ENCODE measurements at places on chromosomes 3 and 15. TPM values are rescaled to one million over a fixed set of nuclear protein-coding genes. Genes with fewer than 3 reads are reported as not detected.

Gene P2RY14
- total RNA-seq: 1.2 TPM

Gene THUMPD3
- 49.9 TPM for total RNA-seq

Gene P2RY12
- not detected for total RNA-seq

Gene MKRN2OS
- not detected for total RNA-seq

Gene FHIT
- 3.7 TPM for total RNA-seq

Gene SMAD3
- total RNA-seq: 75.9 TPM

- no peak for DNase-seq
These were observed 8.5 kb downstream of the XPC start for GRCh38 chr3:14169871-14170270.

DNA sequence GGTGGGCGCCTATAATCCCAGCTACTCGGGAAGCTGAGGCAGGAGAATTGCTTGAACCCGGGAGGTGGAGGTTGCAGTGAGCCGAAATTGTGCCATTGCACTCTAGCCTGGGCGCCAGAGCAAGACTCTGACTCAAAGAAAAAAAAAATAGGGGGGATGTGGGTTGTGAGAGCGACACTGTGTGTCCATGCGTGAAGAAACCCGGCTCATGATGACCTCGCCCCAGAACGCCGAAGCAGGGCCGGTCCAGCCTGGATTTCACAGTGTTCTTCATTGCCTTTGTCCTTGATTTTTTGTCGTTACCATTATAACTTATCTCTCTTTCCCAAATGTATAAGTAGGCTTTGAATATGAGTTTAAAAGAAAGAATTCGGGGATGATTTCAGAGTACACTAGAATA, 128.7 kb downstream of the PGPEP1L start:
- no peak for DNase-seq

DNA sequence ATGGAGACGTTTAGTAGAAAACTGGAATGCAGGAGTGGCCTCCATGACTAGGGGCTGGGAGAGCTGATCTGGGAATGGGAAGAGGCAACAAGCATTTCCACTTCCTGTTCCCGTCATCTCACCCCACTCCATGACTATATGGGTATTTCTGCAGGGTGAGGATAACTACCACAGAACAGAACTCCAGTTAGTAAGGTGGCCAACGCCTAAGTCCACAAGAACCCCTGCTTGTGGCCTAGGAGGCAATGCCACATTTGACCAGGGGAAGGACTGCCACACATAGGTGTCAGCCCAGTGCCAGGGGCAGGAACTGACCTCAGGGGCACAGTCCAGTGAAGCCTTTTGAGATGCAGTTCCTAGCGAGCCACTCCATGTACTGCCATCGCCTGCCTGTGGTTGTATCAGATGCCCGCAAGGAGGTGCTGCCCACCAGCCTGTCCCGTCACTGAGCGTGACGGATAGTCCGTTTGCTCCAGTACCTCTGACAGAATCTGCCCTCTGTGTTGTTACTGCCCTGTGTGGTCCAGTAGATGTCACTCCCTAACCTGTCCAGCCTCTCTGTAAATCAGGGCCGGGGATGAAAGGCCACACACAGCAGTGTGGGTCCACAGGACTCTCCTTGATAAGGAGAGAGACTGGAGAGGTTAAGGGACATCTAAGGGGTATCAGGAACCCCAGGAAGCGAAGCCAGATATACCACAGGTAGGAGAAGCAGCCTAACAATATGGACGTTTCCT, 3.5 kb upstream of the MTFMT start:
- no peak for DNase-seq

DNA sequence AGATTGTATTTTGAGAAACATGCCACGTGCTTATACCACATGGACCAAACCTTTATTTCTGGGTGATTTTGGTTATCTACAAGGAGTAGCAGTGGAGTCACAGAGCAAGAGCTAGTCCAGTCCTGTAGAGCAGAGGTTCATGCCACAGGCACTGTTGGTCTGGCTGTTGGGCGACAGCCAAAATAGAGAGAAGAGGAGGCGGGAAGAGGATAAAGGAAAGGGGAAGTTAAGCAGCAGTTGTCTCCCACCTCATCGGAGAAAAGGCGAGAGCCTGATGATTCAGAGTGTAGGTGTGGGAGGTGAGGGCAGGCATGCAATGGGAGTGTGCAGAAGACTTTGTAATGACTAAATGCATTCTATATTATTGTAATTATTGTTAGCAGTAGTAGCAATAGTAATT, 237.5 kb upstream of the ROPN1 start:
- DNase-seq: no peak

DNA sequence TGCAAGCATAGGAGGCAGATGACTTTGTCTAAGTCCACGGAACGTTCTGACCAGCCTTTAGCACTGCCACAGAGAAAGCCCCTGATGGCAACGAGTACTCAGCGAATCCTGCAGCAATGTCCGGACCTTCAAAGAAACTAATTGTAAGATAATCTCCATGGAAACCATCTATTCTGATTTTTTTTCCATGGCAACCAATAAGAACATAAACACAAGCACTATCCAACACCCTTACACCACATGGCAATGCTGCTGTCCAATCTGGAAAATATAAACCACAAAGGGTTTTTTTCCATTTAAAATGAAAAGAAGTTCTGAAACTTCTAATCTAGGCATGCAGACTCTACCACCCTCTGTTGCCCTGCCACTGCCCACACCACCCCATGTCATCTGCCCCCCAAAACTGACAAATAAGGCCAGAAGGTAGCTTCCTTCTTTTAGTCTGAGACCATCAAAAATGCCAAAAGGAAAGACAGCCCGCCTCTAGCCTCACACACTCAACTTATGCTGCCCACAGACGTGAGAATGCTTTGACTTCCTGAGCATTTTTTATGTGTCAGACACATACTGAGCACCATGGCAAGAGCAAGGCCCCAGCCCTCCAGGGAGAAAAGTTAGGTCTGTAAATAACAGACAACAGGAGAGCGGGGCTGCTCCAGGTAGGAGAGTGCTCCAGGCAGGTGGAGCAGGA, 44.5 kb downstream of the POC1A start:
- no peak for DNase-seq

- no peak for DNase-seq
These were observed 270.1 kb downstream of the PDCD6IP start for GRCh38 chr3:34068505-34068904.

GRCh38 chr3:13215940-13216546, 142.8 kb upstream of the IQSEC1 start:
- no peak for DNase-seq

- DNase-seq: no peak
These were observed 57.4 kb downstream of the DNASE1L3 start for GRCh38 chr3:58153371-58153770.

DNA sequence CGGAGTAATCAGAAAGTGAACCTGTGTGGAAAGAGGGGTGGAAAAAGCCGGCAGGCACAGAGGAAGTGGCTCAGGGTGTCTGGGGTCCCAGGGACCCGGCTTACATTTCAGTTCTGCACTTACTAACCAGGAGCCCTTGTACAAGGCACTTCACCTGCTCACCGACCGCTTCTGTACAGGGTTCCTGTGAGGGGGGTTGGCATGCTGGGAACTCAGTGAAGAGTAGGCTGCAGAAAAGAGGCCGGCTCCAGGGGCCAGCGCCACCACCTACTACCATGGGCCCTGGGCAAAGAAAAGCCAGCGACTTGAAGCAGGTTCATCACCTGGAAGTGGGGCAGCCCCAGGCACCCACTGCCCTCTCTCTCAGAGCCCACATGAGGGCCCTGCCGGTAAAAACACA, 6.2 kb downstream of the STIMATE start:
- no peak for DNase-seq

DNA sequence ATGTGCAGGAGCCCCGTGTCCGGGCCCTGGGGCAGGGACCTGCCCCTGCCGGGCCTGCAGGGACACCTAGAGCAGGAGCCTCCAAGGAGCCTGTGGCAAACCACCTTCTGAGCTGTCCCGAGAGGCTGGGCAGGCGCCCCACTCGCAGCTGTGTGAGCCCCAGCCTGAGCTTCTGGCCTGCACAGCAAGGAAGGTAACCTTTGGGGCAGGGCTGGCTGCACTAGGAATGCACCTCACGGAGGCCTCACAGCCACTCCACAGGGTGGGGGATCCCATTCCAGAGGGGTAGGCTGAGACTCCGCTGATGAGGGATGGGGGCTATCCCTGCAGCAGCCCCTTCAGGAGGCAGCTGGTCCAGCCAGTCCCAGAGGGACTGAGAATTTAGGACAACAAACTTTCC, 68.1 kb downstream of the DNAJB8 start:
- DNase-seq: no peak

- DNase-seq: no peak
These were observed 7.8 kb upstream of the KIF7 start for GRCh38 chr15:89662893-89663626.

- no peak for DNase-seq
These were observed 15.0 kb upstream of the GNAI2 start for GRCh38 chr3:50221051-50221410.

GRCh38 chr3:132352556-132353143, 35.4 kb downstream of the ACP3 start:
- DNase-seq: peak; percentile 31

DNA sequence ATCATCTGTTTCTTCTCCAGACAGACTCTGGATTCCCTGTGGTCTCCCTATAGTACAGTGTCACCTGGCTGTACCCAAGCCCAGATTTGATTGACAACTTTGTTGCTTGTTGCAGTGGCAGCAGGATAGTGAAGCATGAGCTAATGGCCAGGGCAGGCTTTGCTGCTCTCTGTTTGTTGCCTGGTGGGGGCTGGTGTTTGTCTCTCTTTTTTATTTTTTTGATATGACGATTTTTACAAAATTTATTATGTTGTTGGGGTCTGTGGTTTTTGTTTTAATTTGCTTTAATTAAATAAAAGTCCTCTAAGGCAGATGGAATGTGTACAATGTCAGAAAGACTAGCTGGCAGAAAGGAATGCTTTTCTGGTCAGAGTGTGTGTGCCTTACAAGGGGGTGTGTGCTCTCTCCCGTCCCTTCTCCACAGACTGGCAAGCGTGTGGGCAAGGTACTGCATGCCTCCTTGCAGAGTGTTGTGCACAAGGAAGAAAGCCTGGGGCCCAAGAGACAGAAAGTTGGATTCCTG, 15.2 kb upstream of the CLEC3B start:
- no peak for DNase-seq

GRCh38 chr3:113339616-113340244, 101.6 kb downstream of the CFAP44 start:
- no peak for DNase-seq

- DNase-seq: peak; percentile 50
These were observed 12.5 kb downstream of the RAB27A start for GRCh38 chr15:55277116-55277564.

DNA sequence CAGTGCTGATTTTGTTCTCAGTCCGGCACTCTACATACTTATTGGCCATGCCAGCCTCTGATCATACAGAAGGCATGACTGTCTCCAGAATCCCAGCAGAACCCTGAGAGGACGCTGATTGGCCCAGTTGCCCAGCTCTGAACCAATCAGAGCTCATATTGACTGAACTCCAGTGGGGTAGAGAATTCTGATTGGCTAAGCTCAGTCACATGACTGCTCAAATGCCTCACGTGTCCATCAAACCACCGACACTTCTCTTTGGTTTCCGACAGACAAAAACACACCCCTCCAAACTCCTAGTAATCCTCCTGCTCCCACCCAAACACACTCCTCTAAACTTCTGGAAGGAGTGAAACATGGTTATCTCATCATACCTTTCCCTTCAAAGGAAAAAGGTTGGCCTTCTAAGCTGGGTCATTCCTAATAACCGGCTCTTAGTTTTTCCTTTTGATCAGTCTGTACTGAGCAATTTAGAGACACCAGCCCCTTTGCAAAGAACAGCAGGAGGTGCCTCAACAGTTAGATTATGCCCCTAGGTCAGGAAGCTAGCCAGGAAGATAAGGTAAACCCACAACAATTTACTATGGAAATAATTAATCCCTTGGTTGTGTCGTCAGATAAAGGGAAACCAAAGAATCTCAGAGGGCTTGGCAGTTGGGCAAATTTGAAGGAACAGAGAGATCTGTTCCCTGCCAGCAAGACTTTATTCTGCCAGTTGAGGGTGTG, 187.8 kb downstream of the TLE3 start:
- no peak for DNase-seq

DNA sequence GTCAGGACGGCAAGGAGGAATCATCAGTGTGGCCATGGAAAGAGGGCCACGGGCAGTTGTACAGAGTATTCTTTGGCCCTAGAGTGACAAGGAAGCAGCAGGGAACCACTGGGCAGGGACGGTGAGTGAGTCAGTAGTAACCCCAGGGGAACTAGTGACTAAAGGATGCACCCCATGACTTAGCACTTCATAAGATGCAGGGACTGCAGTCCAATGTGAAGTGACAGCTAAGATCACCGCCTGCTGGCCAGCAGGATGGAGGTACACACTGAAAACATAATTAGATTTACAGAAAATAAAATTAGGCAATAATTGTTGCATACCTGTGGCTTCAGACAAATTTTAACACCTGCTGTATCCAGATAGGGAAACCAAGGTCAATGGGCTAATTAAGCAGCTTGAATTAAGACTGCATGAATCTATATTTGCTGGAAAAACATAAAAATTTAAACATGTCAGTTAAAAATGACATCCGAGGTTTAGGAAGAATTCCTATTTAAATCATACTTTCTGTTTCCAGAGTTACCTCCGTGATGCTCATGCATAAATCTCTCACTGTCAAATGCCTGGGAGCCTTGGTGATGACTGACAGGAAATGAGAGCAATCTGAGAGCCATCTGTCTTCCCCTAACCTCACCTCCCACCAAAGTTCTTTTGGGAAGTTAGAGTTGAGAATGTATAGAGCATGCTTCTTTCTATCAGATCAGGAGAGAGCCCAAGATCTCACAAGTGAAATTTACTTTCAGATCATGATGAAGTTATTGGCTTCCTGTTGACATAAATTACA, 56.5 kb downstream of the DCLK3 start:
- no peak for DNase-seq

DNA sequence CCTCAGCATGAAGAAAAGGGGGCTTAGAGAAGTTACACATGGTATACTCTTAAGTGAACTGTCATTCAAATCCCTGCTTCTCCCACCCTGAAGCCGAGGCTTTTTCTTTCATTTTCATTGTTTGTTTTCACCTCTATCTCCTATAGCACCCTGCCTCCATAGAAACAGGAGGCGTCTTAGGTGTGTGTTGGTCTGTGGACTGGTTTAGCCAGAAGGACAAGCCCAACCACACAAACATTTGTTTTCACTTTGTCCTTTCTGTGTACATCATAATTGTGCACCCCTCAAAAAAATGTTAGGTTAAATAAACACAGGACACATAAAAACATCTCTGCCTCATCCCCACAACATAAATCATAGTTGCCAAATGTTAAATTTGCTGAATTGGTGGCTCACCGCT, 73.3 kb upstream of the UBE2E2 start:
- DNase-seq: no peak

- no peak for DNase-seq
These were observed 5.5 kb downstream of the AP3S2 start for GRCh38 chr15:89888214-89888804.

GRCh38 chr15:92122259-92122658, 268.8 kb downstream of the SLCO3A1 start:
- no peak for DNase-seq

DNA sequence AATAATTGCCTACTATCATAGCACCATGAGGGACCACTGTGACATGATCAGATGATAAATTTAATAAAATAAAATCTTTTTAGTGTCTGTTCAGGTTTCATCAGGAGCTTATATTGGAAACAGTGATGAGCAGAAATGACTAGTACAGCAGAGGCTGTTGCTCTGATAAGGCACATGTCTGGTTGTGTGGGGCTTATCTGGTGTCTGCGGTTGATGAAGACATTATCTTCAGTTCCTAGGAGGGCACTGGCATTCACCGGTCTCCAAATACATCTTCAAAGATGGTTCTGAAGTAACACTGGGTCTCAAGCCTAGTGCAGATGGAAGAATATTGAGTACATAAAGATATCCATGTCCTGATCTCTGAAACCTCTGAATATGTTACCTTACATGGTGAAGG, 125.3 kb downstream of the SUCNR1 start:
- DNase-seq: no peak
